HFFc6 (cell line): ENCODE measurements at places on chromosomes 16 and 17.
A peak's percentile ranks its signal among the peaks of the same experiment; 100 is the strongest.

- DNase-seq: no peak
These were observed 16.2 kb upstream of the BMERB1 start for GRCh38 chr16:15418206-15418605.

DNA sequence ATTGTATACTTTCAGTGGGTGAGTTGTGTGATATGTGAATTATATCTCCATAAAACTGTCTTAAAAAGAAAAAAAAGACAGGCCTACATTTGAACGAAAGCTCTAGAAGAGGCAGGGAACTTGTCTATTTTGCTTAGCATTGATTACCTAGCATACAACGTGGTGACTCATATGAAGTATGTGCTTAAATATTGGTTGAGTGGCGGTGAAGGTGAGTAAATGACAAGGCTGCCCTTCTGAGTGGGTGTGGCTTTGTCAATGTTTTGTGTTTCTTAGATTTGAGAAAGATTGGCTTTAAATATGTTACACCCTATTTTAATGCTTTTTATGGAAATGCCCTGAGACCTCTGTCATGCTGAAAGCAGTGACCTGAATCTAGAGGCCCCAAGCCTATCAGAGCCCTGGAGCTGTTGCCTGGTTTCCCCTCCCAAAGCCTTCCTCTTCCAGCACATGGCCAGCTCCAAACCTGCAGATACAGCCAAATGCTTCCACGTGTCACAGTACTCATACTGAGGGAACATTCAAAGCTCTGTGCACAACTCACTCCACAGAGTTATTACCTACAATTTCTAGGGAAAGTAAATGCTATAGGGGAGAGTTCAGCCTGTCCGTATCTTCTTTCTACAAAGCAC is 260.0 kb downstream of the PHKB start:
- no peak for DNase-seq

- DNase-seq: peak; percentile 1
These were observed 162.6 kb upstream of the XYLT1 start for GRCh38 chr16:17633181-17633951.

DNA sequence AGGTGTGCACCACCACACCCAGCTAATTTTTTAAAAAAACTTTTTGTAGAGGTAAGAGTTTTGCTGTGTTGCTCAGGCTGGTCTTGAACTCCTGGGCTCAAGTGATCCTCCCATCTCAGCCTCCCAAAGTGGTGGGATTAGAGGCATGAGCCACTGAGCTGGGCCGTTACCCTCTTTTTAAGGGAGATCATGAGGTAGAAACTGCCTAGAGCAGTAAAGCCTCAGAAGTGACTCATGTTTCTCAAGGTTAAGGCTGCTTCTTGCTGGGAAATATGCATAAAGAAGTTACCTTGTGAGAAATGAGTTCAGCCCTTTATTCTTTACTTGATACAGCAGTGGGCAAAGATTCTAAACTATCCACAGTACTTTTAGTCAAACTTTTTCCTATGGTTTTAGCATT is 38.2 kb downstream of the GRB2 start:
- peak; percentile 32 for DNase-seq

GRCh38 chr17:66126231-66126630 is 65.7 kb downstream of the CEP112 start:
- DNase-seq: no peak

- no peak for DNase-seq
These were observed 338.7 kb downstream of the GRIN2A start for GRCh38 chr16:9843424-9844018.

DNA sequence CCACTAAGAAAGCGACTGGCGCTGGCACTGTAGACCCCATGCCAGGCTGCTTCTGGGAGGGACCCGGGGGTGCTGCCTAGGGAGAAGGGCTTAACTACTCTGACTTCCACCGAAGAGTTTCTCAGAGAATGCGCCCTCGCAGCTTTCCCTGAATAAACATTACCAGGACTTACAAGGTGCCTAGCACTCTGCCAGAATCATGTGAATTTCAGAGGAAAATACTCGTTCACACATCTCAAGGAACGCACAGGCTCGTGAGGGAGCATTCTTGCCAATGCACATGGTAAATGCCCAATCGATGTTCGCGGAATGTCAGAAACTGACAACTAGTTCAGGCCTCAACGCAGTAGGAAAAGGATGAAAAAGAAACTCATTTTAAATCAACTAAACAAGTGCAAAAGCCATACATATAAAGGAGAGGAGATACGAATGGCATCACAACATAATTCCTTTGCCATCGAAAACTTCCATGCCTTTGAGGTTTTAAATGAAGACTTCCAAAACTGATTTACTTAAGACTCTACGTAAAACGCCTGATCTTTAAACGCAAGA is 999 bp downstream of the CMC2 start:
- no peak for DNase-seq

GRCh38 chr17:10652984-10653659 is 4.0 kb downstream of the MYH3 start:
- no peak for DNase-seq

DNA sequence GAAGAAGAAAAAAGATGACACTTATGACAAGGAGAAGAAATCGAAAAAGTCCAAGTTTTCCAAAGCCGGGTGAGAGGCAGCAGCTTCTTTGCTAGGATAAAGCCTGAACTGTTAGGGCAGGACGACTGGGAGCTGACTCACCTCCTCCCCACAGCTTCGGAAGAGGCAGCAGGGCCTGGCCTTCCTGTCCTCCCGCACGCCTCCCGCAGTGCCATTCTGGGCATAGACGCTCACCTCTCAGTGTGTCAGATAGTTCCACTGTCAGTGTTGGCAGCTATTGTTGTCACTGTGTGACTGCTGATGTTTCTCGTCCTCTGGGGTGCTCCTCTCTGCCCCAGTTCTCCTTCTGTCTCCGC is 12.6 kb downstream of the UBN1 start:
- DNase-seq: no peak

DNA sequence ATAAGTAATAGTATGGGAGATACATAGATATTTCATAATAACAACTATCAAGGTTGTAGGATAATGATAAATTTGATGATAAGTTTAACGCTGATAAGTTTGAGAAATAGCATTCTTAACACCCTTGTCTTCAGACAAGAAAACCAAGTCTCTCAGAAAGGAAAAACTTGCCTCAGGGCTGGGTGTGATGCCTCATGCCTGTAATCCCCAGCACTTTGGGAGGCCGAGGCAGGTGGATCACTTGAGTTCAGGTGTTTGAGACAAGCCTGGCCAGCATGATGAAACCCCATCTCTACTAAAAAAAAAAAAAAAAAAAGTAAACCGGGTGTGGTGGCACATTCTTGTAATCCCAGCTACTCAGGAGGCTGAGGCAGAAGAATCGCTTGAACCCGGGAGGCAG is 90.7 kb downstream of the SHISA9 start:
- no peak for DNase-seq

DNA sequence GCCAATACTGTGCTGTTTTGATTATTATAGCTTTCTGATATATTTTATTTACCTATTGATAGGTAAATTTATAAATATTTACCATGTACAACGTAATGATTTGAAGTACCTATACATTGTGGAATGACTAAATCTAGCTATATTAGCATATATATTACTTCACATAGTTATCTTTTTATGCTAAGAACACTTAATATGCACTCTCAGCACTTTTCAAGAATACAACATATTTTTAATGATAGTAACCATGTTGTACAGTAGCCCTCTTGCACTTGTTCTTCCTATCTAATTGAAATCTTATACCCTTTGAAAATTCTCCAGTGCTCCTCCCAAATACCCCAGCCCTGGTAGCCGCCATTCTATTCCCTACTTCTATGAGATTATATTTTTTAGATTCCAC is 604.0 kb upstream of the KIF2B start:
- no peak for DNase-seq

GRCh38 chr16:4855371-4855770 is 8.1 kb downstream of the UBN1 start:
- no peak for DNase-seq

DNA sequence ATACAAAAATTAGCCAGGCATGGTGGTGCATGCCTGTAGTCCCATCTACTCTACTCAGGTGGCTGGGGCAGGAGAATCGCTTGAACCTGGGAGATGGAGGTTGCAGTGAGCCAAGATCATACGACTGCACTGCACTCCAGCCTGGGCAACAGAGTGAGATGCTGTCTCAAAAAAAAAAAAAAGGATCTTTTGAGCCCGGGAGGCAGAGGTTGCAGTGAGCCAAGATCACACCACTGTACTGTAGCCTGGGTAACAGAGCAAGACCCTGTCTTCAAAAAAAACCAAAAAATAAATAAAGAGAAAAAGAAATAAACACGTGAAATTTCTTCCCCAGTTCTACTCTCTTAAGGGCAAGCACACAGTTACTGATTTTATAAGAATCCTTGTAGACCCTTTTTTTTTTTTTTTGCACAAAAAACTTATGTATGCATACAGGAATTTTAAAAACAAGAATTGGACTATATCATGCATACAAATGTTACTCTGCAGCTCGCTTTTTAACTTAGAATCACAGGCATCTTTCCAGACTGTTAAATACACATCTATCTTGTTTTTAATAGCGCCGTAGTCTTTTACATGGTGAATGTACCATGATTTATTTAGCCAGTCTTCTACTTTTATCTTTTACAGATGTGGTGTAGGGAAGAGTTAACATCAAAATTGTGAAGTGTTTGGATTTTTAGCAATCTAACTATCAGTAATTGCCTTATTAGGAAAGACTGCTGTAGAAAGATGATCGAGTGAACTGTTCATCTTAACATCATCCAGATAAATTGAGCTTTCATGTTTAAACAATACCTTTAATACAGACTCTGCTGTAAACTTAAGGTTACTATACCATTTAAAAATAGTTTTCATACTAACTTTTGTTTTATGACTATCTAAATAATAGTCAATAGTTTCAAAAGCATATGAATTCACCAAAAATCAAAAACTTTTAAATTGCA is 14.6 kb downstream of the CDH3 start:
- DNase-seq: peak; percentile 16

DNA sequence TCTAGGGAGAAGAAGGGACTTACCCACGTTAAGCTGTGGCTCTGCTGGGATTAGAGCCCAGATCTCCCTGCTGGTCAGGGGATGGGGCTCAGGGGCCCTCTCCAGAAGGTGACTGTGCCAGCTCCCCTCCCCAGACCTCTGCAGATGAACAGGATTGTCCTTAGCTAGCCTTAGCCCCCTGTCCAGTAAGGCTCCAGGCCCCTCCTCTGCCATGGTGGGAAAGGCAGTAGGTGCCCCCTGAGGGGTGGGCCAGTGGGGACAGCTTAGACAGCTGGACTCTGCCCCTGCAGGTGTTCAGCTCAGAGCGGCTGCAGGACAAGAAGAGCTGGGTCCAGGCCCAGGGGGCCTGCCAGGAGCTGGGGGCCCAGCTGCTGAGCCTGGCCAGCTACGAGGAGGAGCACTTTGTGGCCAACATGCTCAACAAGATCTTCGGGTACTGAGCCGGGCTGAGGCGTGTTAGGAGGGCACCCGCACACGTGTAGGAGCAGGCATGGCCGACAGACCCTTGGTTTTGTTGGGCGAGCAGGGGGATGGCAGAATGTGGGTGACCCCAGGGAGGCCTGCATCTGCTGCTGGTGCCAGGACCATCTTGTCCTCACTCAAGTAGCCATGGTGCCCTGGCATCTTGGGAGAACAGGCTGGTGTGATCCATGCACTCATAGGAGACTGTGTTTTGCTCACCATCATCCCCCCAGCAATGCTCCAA is 50.9 kb downstream of the MRC2 start:
- DNase-seq: no peak

- DNase-seq: peak; percentile 34
These were observed 141.3 kb downstream of the ABCC12 start for GRCh38 chr16:48014349-48015135.

GRCh38 chr17:41615454-41615853 is 2.9 kb upstream of the KRT16 start:
- DNase-seq: peak; percentile 1

DNA sequence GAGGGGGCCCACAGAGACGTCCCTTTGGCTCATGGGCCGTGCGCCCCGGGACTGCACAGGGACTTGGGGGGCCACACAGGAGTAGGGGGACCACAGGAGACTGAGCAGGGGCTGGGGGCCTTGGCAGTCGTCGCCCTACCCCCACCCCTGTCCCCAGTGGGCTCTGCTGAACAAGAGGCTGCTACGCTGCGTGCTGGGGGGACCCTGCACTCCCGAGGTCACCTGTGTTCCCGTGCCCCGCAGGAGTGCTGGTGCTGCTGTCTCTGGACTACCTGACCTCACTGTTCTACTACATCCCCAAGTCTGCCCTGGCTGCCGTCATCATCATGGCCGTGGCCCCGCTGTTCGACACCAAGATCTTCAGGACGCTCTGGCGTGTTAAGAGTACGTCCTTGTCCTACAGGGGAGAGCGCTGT is 14.4 kb upstream of the RNF213 start:
- no peak for DNase-seq

GRCh38 chr17:69064476-69064875 is 3.7 kb upstream of the ABCA9 start:
- no peak for DNase-seq

- no peak for DNase-seq
These were observed 48.7 kb downstream of the PGS1 start for GRCh38 chr17:78427140-78427539.

DNA sequence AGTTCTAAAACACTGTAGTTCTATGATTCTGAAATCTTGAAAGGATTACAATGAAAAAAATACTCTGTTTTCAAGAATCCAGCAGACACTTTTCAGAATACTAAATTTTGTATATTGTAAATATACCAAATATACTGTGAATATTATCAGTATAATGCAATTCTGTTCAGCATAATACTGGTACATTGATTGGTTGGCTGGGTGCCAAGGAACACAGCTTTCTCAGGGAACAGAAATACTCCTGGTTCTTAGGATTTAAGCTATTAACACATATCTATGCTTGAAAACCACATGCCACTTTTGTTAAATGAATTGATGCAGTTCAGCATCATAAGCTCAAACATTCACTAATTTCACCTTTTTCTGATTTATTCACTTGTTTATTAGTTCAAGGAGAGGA is 2.5 kb upstream of the GINS3 start:
- DNase-seq: no peak

DNA sequence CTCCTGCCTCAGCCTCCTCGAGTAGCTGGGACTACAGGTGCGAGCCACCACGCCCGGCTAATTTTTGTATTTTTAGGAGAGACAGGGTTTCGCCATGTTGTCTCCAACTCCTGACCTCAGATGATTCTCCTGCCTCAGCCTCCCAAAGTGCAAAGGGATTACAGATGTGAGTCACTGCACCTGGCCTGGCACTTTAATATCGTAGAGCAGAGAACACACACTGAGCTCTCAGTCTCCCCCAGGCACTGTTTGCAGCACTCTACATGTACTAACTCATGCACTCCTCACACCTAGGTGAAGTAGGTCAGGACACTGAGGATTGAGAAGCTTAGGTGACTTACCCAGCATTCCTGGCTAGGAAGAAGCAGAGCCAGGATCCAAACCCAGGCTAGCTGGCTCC is 15.0 kb downstream of the C17orf100 start:
- DNase-seq: no peak
